HEK293T (cell line): ENCODE measurements at places on chromosomes 16 and 17.

DNA sequence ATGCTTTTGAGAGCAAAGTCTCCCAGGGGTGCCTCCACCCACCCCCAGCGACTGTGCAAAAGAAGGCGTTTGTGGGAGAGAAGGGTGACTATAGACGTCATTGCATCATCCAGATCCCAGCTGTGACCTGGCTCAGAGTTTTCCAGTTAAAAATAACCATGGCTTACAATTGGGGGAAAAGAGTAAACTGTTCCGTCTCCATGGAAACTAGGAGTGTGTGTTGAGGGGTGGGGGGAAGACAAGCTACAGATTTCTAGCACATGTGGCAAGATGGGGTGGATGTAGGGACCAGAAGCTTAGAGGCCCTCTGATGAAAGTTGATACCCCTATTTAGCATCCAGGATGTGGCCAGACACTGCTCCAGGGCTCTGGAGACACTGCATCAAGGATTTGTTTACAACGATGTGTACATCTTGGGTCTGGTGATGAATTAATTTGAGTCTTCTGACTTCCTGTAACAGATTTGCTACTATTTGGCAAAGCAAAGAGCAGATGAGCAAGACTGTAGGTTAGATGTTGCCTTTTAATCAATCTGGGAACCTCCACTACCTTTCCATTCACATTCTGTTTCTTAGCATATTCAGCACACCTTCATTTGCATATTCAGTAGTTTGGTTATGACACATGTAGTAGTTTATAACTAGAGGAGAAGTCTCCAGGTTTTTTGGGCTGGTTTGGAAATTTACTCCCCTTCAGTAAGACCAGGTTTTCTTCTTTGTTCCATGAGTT is 6.2 kb upstream of the DUSP14 start:
- DNase-seq = no peak

DNA sequence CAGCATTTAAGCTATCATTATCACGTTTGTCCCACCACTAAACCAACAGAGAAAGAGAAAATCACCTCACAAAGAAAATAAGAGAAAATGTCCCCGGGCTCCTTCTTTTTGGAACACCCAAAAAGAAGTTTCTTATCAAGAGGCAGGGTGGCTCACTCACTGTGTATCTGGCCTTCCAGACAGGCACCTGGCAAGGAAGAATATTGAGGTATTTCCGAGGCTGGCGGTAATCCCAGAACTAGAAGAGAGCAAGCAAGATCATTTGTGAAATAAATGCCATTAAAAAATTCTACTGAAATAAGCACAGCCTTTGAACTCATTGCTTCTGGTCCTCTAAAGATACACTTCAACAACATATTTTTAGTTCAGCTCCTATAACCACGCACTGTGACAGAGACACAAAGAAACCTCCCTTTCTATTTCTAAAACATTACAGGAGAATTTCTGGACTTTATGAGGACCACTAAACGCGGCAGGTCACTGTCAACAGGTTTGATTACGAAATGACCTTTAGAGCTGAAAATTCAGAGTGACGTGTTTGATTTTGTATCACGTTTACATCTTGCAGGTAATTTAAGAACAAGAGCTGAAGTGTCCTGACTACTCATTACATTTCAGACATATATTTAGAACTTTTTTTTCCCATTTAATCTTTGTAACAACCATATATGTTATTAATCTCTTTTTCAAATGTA is 61.0 kb downstream of the WDR59 start:
- no peak for DNase-seq

- DNase-seq = no peak
Measured at GRCh38 chr17:47792979-47793378, 28.6 kb downstream of the OSBPL7 start.

- no peak for DNase-seq
Measured at GRCh38 chr17:6686026-6686425, 27.1 kb downstream of the SLC13A5 start.

- no peak for DNase-seq
Measured at GRCh38 chr17:79459003-79459655, 151.7 kb downstream of the RBFOX3 start.

GRCh38 chr16:6081320-6081976 is 983.9 kb upstream of the EEF2KMT start:
- DNase-seq = peak; percentile 46

GRCh38 chr16:17147942-17148341 is 322.8 kb downstream of the XYLT1 start:
- no peak for DNase-seq

- DNase-seq = peak; percentile 35
Measured at GRCh38 chr17:77096570-77097214, 44.1 kb upstream of the SEC14L1 start.

- no peak for DNase-seq
Measured at GRCh38 chr16:55179852-55180585, 144.0 kb upstream of the IRX6 start.

DNA sequence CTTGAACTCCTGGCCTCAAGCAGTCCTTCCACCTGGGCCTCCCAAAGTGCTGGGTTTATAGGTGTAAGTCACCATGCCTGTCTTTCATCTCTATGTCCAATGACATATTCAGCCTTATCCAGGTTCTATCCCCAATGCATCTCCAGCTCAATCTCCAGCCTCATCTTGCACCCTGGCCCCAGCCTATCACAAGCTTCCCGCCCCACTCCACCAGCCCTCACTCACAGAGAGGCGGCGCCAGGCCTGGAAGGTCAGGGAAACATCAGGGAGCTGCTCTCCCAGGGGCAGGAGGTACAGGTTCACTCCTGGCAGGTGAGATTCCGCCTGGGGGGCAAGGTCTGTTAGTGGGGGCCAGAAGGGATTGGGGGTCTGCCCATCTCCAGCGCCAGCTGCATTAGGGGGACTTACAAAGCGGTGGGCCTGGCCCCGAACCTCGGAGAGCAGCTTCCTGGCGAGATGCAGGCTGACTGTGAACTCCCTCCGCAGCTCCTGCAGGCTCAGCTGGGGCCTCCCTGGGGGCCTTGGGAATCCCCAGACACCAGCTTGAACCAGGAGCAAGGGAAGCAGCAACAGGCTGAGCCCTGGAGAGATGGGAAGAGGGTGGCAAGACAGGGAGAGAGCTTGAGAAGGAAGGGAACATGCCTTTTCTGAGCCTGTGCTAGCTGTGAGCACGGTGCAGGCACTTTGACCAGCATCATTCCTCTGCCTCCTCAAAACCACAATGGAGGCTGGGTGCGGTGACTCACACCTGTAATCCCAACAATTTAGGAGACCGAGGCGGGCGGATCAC is 3.0 kb downstream of the IL27 start:
- no peak for DNase-seq

DNA sequence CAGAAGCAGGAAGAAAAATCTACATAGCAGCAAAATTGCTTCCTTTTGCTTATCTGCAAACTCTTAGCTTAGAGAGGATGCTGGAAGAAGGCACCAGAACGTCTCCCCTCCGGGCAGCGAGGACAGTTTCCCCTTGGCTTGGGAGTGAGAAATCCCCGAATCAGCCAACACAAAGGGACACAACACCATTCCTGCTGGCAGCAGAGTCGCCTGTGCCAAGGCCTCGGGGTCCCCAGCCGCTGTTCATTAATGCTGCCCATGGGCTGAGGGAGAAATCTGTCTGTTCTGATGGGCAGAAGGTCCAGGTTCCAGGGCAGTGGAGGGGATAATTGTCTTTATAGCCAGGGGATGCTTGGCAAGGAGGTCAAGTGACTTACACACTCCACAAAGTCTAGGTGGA is 38.0 kb downstream of the CACNG3 start:
- no peak for DNase-seq

DNA sequence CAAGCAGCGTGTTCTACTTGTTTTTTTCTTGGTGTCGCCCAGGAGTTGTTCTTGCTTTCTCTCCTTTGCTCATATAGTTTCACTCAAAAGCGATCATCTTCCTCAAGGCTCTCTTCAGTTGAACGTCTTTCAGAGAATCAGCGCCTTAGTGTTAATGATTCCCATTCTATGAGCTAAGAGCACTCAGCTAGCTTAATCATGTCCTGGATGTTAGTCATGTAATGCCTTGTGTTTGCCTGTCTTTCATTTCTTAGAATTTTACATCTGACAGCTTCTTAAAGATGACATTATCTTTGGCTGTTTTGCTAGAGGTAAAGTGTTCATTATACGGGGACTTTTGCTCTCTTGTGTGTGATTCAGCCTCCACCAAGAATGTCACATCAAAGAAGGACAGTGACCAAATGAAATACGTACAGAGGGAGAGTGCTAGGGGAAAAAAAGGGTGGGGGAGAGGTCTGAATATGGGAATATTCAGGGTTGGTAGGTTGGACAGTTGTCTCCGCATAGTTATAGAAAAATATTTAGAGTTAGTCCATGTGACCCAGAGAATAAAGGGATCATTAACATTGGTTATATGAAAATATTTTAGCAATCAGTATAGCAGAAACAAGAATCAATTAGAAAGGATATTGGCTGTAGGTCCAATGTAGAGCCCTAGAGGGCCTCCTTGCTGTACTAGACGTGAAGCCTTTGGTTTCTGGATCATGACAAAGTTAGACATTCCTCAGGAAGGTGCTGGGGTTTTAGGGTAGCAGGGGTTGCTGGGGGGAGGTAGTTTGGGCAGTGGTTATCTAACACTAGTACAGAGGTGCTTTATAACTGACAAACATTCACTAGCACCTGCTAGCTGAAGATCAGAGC is 31.9 kb upstream of the ANKFN1 start:
- DNase-seq = no peak

DNA sequence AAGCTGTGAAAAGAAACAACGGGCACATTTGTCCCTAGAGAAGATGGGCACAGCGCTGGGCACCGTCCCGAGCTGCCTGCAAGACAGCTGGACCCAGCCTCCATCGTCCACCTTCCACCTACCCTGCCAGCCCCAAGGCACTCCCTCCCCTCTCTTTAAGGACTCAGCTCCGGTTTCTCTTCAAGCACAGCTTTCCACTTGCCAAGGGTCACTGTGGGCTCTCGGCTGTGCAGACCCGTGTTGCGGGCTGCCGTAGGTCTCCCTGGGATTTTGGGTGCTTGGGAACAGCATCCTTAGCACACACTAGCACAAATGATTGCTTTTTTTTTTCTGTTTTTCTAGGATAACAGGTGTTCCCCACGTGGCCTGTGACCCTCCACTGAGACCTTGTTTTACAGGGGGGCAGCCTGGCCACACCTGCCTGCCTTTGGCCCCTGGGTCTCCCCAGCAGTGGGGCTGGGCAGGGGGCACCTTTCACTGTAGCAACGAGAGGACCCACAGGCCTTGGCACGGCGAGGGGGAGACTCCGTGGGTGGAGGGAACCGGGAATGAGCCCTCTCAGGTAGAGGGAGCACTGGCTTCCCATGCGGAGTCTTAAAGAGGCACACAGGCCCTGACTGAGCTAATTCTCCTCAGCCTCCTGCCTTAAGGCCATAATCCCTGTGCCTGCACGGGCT is 1.4 kb downstream of the CHMP6 start:
- no peak for DNase-seq

DNA sequence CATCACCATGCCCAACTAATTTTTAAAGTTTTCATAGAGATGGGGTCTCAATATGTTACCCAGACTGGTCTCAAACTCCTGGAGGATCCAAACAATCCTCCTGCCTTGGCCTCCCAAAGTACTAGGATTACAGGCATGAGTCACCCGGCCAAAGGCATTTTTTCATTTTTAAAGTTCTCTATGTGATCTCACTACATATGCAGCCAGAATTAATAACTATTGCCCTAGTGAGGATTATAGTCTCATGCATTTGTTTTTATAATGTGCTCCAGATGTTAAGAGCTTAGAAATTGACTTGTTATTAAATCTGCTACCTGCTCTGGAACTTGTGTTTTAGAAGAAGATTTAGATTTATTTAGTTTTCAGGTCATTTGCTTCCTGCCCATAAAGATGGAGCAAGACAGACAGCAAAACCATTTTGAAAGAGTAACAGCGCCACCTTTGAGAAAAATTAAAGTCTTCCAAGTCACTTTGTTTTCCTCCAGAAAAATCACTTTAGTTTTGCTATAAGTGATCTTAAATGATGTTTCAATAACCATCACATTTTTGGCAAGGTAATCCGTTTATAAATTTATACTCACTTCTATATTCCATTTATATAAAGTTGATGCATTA is 79.5 kb downstream of the CA4 start:
- no peak for DNase-seq

GRCh38 chr17:73987845-73988509 is 215.5 kb upstream of the RPL38 start:
- no peak for DNase-seq

- DNase-seq = no peak
Measured at GRCh38 chr17:69250641-69251040, 22.0 kb upstream of the ABCA10 start.

GRCh38 chr17:13640551-13640950 is 38.8 kb upstream of the HS3ST3A1 start:
- DNase-seq = no peak

DNA sequence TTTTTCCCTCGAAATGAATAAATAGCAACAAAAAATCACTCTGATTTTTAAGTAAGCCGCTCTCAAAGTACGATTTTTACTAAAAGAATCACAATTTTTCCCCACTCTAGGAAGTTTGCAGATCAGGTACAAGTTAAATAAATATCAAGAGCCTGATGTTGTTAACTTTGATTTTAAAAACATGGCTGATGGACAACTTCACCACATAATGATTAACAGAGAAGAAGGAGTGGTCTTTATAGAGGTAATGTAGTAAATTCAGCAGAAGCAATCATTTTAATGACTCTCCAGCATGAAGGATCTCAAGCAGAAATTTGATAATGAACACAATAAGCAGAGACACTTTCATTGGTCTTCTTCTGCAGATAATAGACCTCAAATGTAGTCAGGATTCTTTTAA is 262.4 kb downstream of the CNTNAP4 start:
- DNase-seq = no peak

DNA sequence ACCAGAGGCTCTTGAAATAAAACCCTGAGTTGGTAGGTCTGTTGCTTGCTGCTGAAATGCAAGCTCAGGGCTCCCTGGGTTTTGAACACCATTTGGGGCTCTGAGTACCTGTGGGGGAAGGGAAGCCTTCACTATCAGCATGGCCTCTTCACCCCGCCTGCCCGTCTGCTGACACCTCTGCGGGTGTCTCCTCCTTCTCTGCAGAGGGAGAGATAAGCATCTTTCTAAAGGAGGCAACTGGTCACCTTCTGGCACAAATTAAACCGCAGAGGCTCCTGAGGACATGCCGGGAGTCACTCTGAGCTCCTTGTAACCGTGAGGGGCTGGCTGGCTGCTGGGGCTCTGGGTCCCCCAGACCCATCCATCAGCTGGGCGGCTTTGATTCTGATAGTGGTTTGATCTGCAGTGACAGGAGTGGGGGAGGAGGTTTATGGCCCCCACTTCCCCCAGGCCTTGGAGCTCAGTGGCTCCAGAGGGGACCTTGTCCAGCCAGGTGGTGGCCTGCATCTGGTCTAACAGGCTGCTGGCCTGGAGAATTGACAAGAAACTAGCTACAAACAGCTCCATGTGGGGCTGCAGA is 123.5 kb downstream of the IRF8 start:
- no peak for DNase-seq

GRCh38 chr17:200586-200985 is 19.1 kb upstream of the DOC2B start:
- DNase-seq = no peak

- no peak for DNase-seq
Measured at GRCh38 chr17:76716839-76717215, 6.1 kb upstream of the MXRA7 start.

DNA sequence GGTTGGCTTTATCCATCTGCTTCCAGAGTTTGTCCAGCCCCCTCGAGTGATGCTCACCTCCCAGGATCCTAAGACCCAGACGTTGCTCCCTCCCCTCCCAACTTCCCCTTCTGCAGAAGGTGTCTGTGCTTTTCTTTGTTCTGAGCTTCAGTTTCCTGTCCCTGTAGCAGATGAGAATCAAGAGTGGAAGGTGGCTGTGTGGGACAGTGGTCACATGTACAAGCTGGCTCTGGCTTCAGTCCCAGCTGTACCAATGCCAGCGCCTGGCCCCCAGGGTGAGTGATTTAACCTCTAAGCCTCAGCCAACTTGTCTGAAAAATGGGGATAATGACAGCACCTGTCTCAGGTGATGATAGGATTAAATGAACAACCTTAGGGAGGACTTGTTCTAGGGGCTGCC is 7.7 kb downstream of the PRR15L start:
- no peak for DNase-seq
